ENCODE measurements at places on chromosomes 11 and 22.

GRCh38 chr11:45592636-45593035, 72.8 kb downstream of the CHST1 start:
- no peak for DNase-seq

DNA sequence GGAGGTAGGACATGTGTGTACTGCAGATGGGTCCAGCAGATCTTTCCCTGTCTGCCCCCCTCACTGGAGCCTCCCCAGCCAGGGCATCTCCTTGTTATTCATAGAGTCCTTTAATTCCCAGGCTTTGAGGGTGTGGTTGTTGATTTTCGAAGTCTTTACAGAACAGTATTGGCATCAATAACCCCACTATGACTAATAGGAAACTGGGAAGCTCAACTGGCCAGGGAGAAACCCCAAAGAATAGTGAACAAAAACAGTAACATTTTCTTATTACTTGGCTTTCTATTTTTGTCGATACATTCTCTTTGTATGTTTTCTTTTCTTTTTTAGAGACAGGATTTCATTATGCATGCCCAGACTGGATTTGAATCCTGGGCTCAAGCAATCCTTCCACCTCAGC, 57.9 kb downstream of the NF2 start:
- DNase-seq, result peak; percentile 29

DNA sequence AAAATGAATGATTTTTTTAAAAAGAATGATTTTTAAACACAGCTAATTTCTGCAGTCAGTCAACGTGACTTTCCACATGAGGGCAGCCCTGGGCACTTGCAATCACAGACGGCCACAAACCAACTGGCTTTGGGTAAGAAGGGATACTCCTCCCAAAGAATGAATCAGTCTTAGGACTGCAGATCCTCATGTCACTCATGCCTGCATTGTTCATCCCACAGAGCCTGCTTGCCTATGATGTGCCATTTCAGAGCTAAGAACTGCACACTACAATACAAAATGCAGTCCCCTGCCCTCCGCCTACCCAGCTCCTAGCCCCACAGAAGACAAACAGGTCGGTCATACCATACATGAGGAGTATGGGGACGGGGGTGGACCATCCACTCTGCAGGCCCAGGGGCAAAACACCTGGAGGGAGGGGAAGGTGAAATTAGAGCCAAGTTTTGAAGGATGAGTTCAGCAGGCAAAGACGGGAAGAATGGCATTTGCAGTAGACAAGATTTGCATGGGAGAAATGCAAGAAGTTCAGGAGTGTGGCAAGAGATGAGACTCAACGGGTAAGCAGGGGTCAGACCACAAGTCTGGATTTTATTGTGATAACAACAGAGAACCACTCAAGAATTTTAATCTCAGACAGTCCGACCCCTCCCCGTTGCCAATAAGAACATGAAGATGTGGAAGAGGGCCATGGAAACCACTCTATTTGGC, 24.7 kb downstream of the PACSIN2 start:
- DNase-seq, result peak; percentile 87

GRCh38 chr11:9660886-9661285, 3.0 kb upstream of the SWAP70 start:
- no peak for DNase-seq

- peak; percentile 13 for DNase-seq
These were observed 112.9 kb upstream of the GRK3 start for GRCh38 chr22:25451480-25452114.

DNA sequence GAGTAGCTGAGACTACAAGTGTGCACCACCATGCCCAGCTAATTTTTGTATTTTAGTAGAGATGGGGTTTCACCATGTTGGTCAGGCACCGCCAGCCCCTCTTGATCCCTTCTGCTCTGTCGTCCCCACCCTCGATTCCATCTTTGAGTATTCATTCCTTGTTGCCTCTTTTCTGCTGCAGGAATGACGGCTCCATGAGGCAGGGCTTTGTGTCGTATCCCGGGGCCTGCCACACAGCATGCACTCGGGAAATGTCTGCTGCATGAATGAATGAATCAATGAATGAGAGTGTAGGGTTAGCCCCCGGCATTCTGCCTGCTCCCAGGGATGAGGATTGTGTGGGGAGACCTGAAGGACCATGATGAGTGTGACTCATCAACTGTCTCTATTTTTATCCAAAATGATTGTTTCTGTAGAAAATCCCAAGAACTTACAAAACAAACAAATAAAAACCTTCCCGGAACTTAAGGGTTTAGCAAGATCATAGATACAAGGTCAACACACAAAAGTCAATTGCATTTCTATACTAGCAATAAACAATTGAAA, 54.6 kb upstream of the SLC22A12 start:
- no peak for DNase-seq

DNA sequence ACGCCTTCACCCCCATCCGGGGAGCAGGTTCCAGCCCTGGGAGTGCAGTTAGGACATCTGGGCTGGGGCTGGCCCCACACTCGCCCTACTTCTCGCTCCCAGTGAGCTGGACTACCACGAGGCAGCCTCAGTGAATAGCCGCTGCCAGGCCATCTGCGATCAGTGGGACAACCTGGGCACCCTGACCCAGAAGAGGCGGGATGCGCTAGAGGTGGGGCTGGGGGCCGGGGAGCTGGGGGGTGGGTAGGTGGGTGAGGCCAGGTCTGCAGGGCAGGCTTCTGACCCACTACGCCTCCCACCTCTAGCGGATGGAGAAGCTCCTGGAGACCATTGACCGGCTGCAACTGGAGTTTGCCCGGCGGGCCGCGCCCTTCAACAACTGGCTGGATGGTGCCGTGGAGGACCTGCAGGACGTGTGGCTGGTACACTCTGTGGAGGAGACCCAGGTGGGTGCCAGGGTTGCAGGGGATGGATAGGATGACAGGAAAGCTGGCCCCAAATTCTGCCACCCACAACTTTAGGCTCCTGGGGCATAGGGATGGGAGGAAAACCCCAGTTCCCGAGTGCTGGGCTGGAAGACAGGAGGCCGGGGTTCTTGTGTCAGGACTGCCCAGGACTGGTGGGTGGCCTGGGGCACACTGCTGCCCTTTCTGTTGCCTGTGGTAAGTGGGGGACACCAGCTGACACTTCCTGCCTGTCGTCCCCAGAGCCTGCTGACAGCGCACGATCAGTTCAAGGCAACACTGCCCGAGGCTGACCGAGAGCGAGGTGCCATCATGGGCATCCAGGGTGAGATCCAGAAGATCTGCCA, 8.3 kb downstream of the CTSF start:
- no peak for DNase-seq

GRCh38 chr11:12182302-12182675, 71.9 kb downstream of the MICAL2 start:
- DNase-seq, result no peak

DNA sequence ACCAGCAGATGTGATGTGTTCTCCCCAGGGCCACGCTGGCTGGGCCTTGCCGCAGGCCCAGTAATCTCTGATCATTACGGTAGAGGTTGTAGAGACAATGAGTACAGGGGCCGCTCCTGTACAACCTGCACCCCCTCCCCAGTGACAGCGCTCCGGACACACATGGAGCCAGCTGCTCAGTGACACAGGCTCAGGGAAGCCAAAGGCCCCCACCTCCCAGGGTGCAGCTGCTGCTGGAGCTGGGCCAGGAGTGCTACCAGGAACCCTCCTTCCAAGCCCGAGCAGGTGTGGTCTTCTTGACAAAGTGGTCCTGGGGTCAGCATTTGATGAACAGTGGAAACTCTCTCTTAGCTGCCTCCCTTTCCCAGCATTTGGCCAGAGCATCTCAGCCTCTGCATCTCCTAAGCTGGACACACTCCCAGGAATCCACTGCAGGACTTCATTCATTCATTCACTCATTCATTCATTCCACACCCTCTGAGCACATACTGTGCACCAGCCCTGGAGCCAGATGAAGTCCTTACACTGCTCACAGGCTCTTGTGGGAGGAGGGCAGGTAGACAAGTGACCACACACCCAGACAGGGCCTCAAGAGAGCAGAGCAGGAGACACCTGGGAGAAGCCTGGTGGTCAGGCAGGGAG, 49.6 kb upstream of the MPEG1 start:
- no peak for DNase-seq

DNA sequence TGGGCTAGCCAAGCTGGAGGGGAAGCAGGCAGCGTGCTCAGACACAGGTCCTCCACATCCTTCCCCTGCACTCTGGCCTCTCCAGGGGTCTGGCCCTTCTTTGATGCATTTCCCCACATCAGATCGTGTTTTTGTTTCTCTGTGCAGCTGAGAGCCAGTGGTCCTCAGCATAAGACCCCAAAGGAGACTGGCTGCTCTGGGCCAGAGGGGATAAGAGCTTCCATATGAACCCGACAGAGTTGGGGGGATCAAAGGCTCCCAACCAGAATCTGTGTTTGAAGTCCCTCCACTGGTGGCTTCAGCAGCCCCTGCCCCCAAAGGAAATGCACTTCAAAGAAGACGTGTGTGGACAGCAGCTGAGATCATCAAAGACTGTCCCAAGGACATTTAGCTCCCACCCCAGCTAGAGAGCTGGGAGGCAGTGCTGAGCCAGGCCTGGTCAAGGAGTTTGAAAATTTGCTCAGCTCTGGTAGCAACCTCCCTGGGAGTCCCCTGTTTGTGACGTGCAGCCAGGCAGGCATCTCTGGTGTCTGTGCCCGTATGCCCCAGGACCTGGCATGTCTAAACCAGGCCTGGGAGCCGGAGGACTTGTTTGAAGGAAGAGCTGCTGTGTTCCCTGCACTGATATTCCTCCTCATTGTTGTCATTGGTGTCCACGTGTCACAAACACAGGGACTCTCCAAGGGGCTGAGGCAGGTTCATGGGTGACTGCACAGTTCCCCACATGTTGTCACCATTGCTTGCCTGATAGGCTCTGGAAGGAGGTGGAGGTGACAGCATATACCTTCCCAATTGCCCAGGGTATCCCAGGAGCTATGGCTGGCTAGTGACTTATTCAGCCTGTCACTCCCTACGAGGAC, 99.0 kb downstream of the AMOTL1 start:
- DNase-seq, result no peak

Data from astrocyte of the hippocampus (primary cell).